Activated naive CD4-positive, alpha-beta T cell treated with anti-CD3 and anti-CD28 coated beads, Interleukin-2, amount 10 ng/mL, durations not matched to agents 5 hours and 36 hours (primary cell): ENCODE measurements at places on chromosomes 4 and X. TPM values are rescaled to one million over a fixed set of nuclear protein-coding genes. Genes with fewer than 3 reads are reported as not detected.

The FAM9B gene
- not detected for total RNA-seq

The TBC1D8B gene
- total RNA-seq, result 0.35 TPM

The AWAT2 gene
- total RNA-seq, result not detected

The RPS6KA6 gene
- total RNA-seq, result not detected

The HDX gene
- 1.3 TPM for total RNA-seq

The DDIT4L gene
- total RNA-seq, result not detected

The MAOB gene
- total RNA-seq, result not detected

The RIPPLY1 gene
- total RNA-seq, result not detected

The SSX5 gene
- total RNA-seq, result not detected

The TACR3 gene
- not detected for total RNA-seq

The STAP1 gene
- 19.7 TPM for total RNA-seq

The DACH2 gene
- total RNA-seq, result not detected

The NKX3-2 gene
- total RNA-seq, result not detected

The CXCL10 gene
- total RNA-seq, result 0.79 TPM

The PNMA6F gene
- not detected for total RNA-seq

The PITX2 gene
- not detected for total RNA-seq

The CYSLTR1 gene
- 41.8 TPM for total RNA-seq

The CLCN4 gene
- total RNA-seq, result not detected
